ENCODE measurements at places on chromosomes 13 and 19.

- DNase-seq, result no peak
Measured at GRCh38 chr13:45932676-45933075, 81.1 kb upstream of the SIAH3 start.

- DNase-seq, result no peak
Measured at GRCh38 chr19:48111280-48111679, 663 bp upstream of the PLA2G4C start.

- DNase-seq, result no peak
Measured at GRCh38 chr19:30311911-30312310, 60.3 kb upstream of the ZNF536 start.

DNA sequence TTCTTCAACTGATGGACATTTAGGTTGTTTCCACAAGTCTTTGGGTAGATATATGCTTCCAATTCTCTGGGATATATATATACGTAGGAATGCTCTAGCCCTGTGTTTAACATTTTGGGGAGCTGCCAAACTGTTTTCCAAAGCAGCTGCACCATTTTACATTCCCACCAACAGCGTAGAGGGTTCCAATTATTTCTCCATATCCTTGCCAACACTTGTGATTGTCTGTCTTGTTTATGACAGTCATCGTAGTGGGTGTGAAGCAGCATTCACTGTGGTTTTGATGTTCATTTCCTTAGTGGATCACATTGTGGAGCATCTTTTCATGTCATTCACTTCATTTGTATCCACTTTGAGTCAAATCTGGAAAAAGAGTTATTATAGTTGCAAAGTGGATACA lies 4.7 kb upstream of the CBLC start:
- DNase-seq, result no peak

DNA sequence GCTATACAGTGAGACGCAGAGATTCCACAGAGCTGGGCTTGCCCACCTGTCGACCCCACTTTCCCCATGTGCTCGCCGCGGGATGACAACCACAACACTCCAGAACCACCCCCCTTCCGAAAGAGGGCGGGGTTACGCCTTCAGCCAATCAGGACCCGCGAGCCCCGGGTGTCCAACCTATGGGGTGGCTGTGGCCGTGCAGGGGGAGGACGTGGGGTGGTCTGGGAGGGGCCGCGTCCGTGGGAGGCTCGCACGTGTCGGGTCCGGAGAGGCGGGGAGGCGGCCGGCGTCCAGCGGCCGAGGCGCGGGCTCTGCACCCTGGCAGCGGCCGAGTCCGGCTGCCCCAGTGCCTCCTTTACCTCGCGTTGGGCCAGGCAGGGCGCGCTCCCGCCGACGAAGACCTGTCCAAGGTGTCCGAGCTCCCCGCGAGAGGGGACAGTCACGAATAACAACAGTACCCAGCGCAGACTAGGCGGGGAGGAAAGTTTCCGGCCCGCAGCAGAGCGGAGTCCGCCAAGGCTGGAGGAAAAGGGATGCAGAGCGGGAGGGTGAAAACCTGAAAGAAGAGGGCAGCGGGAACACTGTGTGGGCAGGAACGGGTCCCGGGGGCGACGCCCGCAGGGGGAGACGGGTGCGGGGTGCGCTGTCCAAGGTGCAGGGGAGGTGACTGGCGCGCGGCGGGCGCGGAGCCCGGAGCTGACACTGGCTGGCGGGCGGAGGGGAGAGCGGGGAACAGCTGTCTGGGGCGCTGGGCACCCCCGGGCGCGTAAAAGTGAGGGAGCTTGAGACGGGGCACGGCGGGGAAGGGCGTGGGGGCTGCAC lies 911 bp downstream of the ENOX1 start:
- DNase-seq, result no peak

GRCh38 chr19:362154-362553 lies 17.6 kb upstream of the MIER2 start:
- no peak for DNase-seq

DNA sequence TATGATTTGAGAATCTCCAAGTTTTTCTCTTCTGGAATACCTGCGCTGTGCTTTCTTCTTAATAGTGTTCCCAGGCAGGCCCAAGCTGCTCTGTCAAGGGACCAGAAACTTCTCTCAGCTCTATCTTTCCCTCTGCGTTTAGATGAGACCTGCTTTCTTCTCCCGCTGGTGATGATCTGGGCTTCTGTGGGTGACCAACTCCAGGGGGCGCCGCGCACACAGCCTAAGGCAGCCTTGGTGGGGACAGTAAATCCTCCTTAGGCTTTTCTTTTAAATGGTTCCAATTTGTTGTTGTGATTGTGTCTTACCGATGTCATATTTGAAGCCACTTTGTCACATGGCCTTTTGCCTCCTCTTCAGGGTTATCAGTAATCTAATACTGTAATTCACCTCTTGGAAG lies 439.4 kb upstream of the KLF12 start:
- DNase-seq, result no peak

- no peak for DNase-seq
Measured at GRCh38 chr13:111893071-111893606, 173.8 kb upstream of the SOX1 start.

- no peak for DNase-seq
Measured at GRCh38 chr19:17772172-17772571, 20.9 kb downstream of the FCHO1 start.

- DNase-seq, result no peak
Measured at GRCh38 chr13:78193846-78194245, 275.2 kb upstream of the EDNRB start.

DNA sequence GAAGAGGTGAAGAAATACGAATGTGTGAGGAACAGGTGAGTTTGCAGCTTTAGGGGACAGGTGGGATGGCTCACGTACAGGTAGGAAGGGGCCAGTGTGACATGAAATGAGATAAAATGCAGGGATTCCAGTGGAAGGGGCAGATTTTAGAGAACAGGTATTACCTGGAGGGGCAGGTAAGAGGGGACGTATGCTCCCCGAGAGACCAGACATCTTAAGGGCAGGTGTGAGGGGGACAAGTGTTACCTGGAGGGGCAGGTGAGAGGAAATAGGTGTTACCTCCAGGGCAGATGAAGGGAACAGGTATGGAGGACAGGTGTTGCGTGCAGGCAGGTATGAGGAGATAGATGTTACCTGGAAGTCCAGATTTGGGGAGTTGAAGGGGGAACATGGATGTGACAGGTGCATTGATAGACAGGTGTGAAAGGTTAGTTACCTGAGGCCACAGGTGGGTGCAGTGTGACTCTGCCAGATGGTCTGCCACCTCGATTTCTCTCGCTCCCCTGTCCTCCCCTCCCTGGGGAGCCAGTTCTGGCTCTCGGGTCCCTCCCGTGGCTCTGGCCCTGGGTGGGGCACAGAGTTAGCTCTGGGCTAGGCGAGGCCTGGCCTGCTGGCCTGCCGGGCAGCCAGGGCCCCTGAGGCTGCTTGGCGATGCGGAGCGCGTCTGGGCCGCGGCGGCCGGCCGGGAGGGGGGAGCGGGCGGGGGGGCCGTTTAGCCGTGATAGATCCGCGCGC lies 2.1 kb downstream of the ERFL start:
- DNase-seq, result no peak

- no peak for DNase-seq
Measured at GRCh38 chr13:42277618-42278276, 5.8 kb downstream of the AKAP11 start.

DNA sequence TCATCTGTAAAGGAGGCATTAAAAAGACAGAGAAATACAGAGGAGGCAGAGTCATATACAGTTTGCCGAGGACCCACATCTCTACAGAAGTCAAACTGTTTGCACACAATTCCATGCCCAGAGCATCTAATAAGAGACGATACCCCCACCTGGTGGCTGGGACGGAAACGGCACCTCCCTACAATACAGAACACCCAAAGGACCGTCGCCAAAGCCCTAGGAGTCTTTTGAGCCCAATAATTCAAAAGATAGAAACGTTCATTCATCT lies 703 bp upstream of the PLEKHG2 start:
- peak; percentile 82 for DNase-seq

DNA sequence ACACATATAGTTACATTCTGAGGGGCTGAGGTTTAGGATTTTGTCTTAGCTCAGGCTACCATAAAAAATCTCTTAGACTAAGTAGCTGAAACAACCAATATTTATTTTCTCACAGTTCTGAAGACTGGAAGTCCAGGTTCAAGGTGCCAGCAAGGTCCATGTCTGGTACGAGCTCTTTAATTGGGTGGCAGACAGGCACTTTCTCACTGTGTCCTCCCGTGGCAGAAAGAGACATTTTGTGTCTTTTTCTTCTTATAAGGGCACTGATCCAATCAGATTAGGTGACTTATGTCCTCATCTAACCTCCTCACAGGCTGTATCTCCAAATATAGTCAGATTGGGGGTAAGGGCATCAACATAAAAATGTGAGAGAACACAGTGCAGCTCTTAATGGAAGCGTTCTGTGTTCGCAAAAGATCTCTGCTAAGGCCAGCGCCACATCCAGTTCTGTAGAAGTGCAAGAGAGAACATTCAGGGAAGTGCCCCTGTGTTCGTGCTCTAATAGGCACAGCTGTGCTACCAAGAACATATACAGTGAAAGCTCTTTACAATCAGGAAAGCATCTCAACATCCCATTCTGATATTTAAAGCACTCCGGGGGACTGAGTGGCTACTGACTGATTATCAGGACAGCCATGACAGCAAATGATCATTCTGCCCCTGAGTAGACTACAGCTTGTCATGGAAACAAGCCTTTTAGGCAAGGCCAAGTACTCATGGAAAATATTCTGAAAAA lies 819.2 kb downstream of the LIG4 start:
- no peak for DNase-seq

- DNase-seq, result no peak
Measured at GRCh38 chr19:18862976-18863842, 31.4 kb downstream of the UPF1 start.

GRCh38 chr13:44322928-44323327 lies 50.7 kb upstream of the SERP2 start:
- no peak for DNase-seq

- DNase-seq, result no peak
Measured at GRCh38 chr19:38057959-38058690, 151.1 kb downstream of the SIPA1L3 start.

GRCh38 chr13:74226791-74227475 lies 92.7 kb upstream of the KLF12 start:
- DNase-seq, result no peak

DNA sequence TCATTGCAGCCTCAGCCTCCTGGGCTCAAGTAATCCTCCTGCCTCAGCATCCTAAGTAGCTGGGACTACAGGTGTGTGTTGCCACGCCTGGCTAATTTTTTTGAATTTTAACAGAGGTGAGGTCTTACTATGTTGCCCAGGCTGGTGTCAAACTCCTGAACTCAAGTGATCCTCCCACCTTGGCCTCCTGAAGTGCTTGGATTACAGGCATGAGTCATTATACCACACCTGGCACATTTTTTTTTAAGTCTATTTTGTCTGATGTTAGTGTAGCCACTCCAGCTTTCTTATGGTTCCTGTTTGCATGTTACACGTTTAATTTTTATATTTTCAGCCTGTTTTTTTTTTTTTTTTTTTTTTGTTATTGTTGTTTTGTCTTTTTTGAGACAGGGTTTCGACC lies 24.8 kb downstream of the KDM4B start:
- no peak for DNase-seq

GRCh38 chr19:5372572-5373200 lies 32.1 kb upstream of the PTPRS start:
- no peak for DNase-seq

GRCh38 chr13:92677571-92677970 lies 549.0 kb upstream of the GPC6 start:
- no peak for DNase-seq

Data from activated T-helper 9 cell treated with anti-CD3 and anti-CD28 coated beads, Interleukin-2, amount 50 U/mL, for 16 hours (primary cell).